ENCODE measurements at places on chromosomes 2 and 18.

- DNase-seq, result no peak
Measured at GRCh38 chr2:149661844-149662243, 74.3 kb upstream of the MMADHC start.

DNA sequence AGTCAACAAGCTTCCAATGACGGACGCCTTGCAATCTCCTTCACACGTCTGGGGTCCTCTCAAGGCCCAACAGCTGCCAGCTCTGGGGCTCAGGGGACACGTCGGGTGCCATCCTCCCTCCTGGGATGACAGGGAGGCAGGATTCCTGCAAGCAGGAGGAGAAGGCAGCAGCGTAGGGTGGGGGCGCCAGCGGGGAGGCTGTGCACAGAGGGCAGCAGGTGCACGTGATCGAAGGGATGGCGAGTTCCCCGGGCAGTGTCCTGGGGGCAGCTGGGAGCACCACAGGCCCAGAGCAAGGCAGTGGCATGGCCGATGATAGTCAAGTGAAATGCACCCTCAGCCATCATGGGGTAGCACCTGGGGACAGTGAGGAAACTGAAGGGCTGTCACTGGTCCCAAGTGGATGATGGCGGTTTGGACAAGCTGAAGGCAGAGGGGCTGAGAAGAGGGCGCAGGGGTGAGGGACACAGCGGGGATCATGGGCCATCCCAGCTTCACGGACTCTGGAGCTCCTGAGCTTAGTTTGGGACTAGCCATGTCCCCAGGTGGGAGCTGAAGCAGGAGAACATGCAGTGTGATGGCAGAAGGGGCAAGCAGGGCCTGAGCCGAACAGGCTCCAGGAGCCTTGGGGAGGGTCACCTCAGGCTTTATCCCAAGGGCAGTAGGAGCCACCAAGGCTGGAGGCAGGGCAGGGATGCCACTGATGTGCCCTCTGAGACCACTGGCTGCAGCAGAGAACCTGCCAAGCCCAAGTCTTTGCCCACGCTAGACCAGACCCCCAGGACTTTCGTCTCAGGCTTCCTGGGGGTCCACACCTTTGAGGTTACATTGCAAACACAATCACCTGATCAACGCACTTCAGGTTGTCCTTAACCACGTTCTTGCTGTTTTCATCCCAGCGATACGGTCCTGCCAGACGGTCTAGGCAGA lies 16.3 kb upstream of the SNED1 start:
- no peak for DNase-seq

DNA sequence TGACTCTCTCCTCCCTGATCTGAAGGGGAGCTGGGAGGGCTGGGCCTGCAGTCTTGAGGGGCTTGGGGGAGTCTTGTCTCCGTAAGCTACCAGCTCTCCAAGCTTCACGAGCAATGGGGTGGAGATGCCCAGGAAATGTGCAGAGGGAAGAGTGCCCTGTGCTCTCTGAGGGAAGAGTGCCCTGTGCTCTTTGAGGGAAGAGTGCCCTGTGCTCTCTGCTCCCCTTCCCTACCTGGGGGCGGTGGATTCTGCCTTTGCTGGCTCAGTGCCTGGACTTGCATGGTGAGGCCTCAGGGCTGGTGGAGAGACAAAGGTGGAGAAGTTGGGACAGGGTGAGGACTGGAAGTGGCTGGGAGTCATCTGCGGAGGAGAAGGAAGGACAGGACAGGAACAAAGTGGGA lies 72.7 kb downstream of the TWIST2 start:
- no peak for DNase-seq

GRCh38 chr2:201996679-201997314 lies 36.9 kb upstream of the FZD7 start:
- DNase-seq, result no peak

DNA sequence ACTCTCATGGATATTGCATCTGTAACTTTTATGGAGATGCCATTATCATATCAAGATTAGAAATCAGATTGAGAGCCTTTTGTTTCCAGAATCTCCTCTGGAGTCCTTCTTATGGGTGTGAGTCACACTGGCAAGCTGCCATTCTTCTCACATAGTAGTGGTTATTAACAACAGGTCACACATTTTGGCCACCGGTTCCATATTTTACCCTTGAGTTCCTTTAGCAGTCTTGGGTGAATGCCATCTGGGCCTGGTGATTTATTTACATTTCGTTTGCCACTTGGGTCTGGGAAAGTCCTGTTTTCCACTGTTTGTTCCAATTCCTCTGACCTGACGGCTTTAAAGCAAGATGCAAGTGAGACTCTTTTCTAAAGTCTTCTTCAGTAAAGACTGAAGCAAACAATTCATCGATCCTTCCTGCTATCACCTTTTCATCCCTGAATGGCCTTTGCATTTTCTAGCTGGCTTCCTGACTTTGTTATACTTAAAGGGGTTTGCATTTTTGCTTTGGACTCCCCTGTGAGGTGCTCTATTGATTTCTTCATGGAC lies 80.5 kb upstream of the CAVIN2 start:
- DNase-seq, result no peak

DNA sequence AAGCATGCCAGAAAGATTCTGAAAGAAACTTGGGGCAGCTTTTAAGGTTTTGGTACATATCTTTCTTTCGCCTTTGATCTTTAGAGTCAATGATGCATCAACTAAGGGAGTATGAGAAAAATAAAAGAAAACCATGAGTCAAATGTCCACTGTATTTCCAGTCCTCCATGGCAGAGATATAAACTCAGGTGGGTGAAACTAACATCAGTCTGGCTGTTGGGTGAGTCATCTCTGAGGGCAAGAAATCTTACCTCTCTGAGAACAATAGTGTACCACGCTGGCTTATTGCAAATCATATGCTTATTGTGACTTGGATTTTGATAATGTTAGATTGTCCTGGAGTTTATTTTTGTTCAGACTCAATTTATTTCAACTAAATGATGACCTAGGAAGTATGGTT lies 521.0 kb downstream of the PLCL1 start:
- no peak for DNase-seq

GRCh38 chr2:3594493-3595281 lies at the start of gene COLEC11:
TSS of gene COLEC11 (plus strand) at chr2:3595112. CDS start at chr2:3604341, 9,229 bp downstream.
- DNase-seq, result no peak

- no peak for DNase-seq
Measured at GRCh38 chr2:171675810-171676345, 11.4 kb upstream of the DYNC1I2 start.

- DNase-seq, result no peak
Measured at GRCh38 chr2:199734011-199734410, 117.0 kb downstream of the FTCDNL1 start.

DNA sequence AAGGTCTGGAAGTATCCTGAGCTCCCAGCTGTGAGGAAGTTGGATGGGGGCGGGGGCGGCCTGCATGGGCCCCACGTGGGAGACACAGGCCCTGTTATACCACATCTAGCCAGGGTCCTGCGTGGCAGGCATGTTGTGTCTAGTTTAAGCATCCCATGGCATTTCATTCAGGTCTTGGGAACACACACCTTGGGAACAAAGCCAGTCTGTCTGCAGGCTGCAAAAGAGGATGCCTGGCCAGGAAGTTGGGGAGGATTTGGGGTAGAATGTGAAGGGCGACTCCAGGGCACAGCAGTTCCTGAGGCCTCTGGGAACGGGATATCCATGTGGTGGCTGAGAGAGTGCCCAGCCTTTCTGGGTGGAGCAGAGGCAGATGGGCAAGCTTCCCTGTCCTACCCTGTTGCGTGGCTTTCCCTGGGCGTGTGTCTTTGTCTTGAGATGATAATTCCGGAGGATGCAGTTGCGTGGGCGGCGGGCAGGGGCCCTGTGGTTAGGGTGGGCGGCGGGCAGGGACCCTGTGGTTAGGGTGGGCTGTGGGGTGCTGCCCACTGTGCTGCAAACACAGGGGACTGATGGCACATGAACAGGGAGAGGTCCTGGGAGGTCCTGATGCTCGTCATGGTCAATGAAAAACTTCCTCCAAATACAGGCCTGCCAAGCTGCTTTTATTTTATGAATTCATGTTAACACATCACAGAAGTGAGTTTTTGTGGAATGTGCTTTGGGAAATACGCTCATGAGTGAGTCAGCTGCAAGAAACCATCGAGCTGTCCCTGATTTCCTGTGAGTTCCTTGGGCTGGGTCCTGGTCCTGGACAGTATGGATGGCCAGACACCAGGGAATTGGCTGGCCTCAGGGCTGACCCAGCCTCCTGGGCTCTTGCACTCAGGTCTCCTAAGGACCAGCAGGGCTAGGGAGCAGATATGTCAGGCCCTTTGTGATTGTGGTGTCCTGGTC lies 90.0 kb upstream of the HS6ST1 start:
- DNase-seq, result no peak

GRCh38 chr2:236444187-236444586 lies 125.4 kb upstream of the ACKR3 start:
- no peak for DNase-seq

DNA sequence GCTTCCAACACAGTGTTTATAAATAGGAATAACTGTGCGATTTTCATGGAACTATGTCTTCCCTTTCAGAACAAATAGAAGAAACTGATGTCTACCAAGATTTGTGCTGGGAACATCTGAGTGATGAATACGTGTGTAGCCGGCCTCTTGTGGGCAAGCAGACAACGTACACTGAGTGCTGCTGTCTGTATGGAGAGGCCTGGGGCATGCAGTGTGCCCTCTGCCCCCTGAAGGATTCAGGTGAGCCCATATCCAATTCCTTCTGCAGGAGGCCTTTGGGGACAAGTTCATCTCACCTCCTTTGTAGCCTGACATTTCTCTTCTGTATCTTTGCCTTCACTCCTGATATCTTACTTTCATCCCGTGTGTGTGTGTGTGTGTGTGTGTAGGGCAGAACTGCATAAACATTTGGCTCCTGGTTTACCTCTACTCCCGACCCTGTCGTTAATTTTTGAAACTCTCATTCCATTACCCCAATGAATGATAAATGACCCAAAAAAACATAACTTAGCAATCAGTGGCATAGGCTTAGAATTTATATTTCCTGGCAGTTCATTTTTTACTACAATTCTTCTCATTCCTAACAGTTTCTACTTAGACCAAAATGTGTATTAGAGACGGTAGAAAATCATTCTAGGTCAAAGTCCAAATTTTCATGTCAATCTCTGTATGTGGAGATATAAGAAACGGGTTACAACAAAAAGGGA lies 111.0 kb upstream of the RASGRP3 start:
- DNase-seq, result no peak
